ENCODE measurements at places on chromosomes 5 and 9.

DNA sequence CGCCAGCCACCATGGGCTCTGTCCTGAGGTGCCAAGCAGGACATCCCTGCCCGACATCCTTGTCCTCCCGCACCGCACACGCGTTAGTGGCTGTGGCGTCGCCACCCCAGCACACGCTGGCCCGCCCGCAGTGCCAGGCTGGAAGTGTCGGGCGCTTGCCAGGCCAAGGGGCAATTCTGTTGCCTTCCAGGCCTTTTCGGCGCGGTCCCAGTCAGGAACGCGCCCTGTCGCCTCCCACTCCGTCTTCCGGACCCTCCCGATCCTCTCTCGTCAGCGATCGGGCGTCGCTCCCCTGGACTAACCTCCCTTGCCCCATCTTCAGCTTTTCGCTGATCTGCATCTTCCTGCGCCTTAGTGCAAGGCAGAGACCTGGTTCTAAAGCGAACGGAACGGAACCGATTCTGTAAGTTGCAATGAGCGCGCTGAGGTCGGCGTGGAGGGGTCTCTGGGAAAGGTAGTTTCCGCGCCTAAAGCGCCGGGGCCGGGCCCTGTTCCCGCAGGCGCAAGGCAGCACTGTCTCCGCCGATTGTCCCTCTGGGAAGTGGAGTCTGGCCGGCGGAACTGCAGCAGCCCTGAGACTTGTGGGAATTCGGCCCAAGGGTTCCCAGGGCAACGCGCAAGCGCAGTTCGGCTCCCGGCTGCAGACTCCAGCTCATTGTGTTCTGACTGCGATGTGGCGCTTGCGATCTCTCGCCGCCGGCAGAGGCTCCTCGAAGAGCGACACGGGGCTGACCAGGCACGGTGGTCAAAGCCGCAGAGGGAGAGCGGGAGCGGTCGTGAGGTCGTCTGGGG lies at the start of gene ZNF454:
TSS of gene ZNF454 (plus strand) at position 630 of the 792 bp plus-strand sequence. CDS start 1,594 bp downstream, outside the sequence.
- no peak for DNase-seq

DNA sequence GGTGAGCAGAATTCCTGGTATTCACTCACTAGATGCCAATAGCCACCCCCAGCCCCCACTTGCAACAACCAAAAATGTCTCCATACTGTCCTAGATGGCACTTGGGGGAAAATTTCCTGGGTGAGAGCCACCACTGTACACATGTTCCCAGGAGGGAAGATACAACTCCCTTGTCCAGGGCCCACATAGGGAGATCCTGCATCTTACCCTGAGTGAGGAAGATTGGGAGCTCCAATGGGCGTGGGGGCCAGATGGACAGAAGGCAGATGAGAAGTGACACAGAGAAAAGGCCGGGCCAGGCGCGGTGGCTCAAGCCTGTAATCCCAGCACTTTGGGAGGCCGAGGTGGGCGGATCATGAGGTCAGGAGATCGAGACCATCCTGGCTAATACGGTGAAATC lies 12.3 kb upstream of the IPPK start:
- no peak for DNase-seq

- no peak for DNase-seq
These were observed 22.1 kb upstream of the MARCHF6 start for GRCh38 chr5:10331341-10331796.

DNA sequence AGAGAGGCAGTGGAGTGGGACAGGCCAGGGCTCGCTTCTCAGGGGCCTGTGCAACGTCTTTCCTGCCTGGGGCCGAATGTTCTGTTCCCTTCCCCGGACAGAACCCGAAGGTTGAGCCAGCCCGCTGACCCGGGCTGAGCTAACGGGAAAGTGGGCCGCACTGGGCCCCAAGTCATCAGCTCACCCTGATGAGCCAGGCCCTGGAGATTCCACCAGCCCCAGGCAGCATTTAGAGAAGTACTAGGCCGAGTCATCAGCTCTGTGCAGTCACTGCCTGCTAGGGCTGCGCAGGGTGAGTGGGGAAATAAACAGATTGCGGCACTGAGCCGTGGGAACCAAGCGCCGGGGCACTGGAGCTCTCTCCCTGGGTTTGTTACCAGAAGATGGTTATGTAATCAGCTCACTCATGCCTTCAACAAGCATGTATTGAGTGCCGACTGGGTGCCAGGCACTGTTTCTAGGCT lies 29.1 kb upstream of the DUSP1 start:
- DNase-seq: no peak

- DNase-seq: no peak
These were observed 505.1 kb downstream of the CDH12 start for GRCh38 chr5:22348027-22348426.

- no peak for DNase-seq
These were observed 84.2 kb upstream of the TNC start for GRCh38 chr9:115202181-115202580.

DNA sequence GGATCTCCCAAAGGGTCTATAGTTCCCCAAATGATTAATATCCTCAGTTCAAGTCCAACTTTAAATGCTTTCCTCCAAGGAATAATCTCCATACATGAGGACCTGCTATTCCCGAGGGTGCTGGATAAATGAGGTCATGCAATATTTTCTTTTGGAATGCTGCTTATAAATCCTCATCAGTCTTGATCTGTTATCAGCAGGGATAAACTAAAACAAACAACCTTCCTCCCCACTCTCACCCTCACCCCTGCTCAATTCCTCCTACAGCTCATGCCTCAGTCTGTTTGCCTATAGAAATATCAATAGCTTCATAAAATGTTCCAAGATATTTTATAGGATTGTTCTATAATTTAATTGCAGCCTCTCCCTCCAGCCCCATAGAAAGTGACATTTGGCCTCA lies 61.1 kb downstream of the GLRA1 start:
- no peak for DNase-seq

GRCh38 chr5:136686192-136686872 lies 321.0 kb upstream of the TRPC7 start:
- DNase-seq: no peak

GRCh38 chr9:127817881-127818434 lies 15.3 kb downstream of the FPGS start:
- no peak for DNase-seq

DNA sequence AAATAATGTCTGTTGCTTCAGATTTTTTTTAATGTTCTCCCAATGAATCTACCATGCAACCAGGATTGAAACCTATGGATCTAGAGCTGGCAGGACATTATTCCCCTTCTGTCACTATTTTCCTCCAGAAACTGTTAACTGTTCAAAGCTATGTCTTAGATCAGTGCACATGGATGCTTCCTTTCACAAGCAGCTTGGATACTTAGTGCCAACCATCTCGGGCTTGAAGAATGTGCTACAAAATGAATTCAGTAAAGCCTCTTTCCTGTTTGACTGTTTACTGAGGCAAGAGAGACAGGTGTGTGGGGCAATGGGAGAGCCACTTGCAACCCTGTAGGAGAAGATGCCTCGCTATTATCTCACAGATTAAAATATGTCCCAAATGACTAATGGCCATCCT lies 774.8 kb downstream of the KCTD16 start:
- no peak for DNase-seq

- no peak for DNase-seq
These were observed 10.6 kb downstream of the TMEM250 start for GRCh38 chr9:136107953-136108647.

DNA sequence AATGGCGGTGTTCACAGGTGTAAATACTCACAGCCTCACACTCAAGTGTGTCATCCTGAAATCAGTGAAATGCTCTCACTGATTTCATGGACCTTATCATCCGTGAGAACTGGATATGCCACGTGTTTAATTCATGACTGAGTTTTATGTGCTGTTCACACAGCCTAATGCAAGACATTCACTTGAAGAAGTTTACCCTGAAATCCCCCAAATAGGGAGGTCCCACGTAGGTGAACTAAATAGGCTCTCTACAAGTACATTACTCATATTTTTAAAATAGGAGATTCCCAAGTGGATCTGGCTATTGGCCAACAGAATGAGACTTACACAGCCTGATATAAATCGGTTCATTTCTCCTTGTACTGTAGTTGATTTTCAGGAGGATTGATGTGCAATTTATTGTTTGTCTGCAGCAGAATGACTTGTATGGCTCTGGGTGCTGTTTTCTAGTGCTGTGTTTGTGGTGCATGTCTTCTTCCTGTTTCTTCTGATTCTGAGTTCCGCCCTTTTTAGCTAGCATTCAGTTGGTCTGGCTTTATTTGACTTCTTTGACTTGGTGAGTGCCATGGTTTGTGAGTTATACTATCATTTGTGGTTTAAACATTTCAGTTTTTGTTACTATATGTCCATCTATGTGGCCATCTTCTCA lies 25.1 kb downstream of the TRIO start:
- no peak for DNase-seq

DNA sequence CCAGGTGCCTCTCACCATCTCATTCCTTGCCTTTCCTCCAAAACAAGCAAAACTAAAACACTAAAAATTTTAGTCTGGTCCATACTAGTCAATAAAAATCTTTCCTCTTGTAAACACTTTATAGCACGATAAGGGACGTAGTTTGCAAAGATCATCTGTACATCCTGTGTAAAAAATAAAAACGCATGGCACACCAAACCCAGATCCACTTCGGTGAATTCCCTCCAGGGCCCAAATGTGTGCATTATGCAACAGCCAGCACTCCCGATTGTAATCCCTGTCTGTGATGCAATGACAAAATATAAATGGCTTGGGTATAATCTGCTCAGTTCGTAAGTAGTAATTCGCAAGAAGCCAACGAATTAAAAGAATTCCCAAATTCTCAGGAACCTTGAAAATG lies 1.4 kb downstream of the FAM169A start:
- no peak for DNase-seq

DNA sequence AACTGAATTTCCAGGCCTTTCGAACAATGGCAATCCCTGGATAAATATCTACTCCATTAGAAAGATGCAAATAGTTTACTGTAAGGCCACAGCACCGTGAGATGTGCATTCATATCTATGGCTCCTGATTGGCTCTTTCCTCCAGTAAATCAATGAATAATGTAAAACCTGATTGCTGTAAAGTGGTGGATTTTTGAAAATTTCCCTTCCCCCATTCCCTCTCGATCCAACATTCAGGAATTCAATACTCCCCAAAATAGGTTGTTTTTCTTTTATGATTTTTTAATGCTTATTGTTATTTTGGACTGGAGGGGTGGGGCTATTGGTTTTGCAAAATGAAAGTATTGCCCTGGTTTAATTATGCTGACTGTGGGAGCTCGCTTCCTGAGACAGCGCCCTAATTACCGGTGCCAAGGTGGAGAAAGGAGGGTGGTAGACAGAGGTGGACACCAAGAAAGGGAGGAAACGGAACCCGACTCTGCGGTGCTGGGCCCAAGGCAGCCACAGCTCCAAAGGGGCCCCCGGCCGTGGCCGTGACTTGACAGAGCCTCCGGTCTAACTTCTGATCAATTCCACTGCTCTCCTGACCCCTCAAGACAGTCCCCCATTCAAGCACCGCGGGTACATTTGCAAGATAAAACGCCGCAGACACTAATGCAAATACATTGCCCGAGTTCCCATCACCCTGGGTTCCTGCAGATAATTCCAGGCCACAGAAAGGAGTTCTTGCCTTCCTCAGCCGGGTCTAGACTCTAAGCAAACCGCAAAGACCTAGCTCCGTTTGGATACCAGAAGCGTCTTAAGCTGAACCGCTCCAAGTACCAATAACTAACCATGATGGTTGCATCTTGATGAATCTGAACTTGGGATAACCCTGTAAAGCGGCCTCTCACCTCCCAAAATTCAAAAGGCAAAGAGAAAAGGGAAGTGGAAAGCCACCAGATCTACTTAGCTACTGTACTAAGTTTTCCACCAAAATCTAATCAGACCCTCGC lies 211.2 kb downstream of the MEF2C start:
- no peak for DNase-seq

DNA sequence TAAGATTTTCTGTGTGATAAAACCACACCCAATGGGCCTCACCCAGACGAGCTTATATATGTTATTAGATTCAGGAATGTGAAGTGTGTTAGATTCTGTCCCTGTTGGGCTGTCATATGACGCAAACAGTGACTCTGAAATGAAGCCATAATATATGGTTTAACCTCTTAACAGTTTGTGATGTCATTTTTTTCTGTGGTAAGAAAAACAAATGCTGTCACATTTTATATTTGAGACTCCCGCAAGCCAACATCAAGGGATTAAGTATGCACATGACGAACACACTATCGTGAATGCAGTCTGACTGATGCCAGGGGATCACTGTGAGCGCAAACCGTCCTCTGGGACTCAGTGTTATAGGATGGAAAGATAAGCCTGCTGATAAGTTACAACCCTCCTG lies 321.7 kb downstream of the SH3GL2 start:
- DNase-seq: no peak
